DMS153 (cell line): ENCODE measurements at places on chromosomes 5 and 9.
A peak's percentile ranks its signal among the peaks of the same experiment; 100 is the strongest.

DNA sequence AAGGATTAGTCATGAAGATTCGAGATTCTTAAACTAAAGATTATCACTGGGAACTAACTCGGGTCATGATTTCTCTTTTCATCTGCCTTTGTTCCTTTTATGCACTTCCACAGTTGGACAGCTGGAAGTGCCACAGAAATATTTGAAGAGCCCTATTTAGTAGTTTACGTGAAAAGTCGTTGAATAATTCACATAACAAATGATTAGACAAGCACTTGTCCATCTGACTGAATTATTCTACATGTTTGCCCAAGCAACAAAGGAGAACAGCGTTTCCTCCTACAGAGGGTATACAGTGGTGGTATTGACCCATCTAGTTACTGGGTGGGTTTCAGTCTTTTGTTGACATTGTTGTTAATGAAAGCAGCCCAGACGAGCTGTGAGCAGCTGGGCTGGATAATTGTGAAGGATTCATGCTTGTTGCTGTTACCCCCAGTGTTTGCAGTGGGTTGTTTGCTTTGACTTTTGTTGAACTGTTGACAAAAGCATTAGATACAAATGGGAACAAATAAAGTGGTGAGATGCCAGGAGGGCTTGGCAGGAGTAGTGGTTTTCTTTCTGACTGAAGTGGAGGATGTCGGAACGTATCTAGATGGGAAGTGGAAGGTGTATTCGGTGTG lies 96.2 kb downstream of the TLE4 start:
- DNase-seq = peak; percentile 100

- no peak for DNase-seq
These were observed 31.2 kb downstream of the AMBP start for GRCh38 chr9:114046875-114047274.

DNA sequence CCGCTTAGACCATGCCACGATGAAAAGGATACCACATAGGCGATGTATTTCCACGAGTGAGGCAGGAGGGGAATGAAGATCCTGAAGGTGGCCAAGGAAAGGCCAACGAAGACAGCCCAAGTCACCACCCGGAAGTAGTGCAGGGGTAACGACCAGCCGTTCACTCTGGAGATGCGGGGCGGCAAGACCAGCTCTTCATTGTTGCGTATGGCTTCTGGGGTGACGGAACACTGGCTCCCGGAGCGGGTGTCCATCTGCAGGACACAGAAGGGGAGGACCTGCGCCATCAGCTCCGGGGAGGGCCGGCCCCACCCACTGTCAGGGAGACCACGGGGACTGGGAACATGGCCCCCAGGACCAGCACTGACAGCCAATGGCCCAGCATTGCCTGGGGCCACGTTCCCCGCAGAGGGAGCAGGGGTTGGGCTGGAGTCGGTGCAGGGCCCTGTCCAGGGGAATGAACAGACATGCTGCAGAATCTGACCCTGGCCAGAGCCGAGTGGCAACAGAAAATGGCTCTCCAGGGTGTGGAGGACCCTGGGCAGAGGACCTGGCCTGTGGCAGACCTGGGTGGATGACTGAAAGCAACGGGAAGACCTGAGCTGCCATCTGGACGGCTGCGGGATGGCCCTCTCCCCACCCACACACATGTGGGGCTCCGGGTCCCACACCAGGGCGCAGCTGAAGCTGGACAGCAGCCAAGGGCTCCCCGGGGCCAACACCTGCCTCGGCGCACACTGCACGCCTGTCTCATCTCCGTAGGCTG lies 17.7 kb downstream of the ZDHHC11B start:
- no peak for DNase-seq

DNA sequence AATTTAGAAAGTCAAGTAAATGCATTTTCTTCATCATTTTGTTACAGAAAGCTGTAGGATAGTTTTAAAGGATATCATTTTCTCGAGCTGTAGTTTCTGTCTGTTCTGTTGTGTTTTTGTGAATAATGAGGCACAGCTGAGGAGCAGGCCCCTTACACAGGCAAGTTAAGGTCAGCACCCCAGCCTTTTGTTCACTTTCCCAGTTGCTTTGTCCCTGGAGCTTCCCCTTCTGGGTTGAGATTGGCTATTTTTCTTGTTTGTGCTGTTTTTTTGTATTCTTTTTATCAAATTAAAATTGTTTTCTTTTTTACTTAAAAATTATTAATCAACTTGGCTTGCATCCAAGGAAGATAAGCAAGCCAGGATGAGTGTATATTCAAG lies 213.8 kb upstream of the ACTBL2 start:
- DNase-seq = no peak

- DNase-seq = no peak
These were observed 29.2 kb upstream of the CEP120 start for GRCh38 chr5:123452401-123452800.

DNA sequence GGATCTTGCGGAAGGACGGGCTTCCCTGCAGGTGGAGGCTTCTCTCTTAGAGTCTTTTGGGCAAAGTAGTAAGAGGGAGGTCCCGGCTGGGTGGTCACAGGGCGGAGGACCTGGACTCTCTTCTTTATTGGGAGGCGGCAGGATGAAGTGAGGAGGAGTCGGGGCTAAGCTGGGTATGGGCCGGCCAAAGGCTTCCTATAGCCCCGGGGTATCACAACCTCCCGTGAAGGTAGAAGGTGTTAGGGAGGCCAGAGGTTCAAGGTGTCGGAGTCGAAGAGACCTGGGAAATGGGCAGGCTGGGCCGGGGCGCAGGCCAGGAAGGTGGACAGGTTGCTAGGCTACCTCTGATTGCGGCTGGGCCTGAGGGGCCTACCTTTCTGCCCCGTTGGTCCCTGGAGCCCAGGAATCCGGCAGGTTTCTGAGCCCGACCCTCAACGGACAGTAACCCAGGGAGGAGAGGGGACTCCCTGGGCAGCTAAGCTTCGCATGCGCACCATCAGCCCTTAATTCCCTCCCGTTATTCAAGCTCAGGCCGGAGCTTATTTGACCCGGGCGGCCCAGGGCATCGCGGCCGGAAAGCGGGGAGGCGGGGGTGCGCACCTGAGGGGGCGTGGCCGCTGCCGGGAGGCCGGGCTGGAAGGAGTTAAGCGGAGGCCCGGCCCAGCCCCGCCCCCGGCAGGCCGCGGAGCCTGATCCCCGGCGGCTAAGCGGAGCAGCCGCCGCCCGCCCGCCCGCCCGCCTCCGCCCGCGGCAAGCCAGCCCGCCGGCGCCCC lies at the start of gene TESK1:
TSS of gene TESK1 (plus strand) at position 685 of the 773 bp plus-strand sequence. CDS start 358 bp downstream, outside the sequence.
- peak; percentile 55 for DNase-seq

- no peak for DNase-seq
These were observed 1300.1 kb upstream of the DMAC1 start for GRCh38 chr9:9099646-9100045.

DNA sequence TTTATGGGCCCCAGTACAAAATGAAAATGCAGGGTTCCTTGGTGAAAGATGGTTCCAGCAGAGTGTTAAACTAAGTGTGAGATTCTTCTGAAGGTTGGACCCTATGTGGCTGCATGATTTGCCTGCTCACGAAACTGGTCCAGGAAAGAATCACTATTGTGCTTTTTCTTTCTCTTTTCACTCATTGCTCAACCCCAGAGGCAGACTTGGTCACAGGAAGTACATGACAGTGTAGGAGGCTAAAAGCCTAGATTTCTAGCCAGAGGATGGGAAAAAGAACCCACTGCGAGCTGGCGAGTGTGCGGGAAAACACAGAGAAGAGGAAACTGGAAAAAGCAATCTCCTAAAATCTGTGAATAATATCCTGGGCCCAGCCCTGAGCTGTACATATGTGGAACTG lies 18.6 kb downstream of the SLC36A2 start:
- no peak for DNase-seq

DNA sequence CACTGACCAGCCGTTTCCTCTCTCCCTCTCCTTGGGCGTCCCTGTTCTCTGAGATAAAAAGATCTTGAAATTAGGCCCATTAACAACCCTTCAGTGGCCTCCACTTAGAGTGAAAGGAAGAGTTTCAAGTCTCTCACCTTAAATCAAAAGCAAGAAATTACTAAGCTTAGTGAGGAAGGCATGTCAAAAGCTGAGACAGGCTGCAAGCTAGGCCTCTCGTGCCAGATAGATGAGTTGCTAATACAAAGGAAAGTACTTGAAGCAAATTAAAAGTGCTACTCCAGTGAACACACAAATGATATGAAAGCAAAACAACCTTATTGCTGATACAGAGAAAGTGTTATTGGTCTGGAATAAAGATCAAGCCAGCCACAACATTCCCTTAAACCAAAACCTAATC lies 331.3 kb upstream of the SEMA6A start:
- DNase-seq = no peak

DNA sequence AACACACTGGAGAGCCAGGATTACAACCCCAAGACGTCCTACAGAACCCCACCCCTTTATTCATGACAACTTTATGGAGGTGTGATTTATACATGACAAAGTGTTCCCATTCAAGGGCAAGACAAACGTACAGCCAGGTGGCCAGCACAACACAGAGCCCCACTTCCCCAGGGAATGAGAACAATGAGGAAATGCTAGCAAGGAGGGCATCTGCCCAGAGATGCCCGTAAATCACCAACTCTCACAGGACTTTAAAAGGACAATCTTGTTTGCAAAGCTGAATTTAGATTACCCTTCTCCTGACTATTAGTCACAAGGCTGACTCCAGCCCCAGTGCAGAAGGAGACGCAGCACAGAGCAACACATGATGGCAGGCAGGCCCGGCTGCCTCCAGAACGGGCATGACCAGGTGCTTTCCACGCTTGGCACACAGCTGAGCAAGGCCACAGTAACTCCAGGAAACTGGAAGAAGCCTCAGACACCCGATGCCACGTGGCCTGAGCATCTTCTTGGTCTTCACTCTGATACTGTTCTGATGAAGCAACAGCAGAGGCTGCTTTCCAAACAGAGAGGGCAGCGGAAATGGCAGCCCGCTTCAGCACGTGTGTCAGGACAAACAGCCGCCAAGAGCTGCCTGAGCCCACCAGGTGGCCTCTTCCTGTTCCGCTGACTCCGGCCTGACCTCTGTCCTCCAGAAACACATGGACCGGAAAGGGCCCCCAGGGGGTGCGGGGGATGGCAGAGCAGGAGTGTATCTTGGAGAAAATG lies 51.4 kb downstream of the ROR2 start:
- DNase-seq = peak; percentile 98

DNA sequence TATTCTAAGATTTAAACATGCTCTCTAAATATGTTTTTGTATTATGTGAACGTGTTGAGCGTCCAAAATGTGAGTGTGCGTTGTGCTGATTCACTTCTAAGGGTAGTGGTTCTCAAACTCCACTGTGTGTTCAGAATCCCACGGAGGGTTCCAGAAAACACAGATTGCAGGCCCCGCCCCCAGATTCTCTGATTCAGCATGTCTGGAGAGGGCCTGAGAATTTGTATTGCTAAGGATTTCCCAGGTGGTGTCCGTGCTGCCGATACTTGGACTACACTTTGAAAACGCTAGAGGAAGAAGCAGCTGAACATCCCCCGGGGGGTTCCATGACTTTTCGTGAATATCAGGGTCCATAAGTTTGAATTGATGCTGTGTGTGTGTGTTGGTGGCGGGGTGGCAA lies 1043.2 kb upstream of the WWC1 start:
- DNase-seq = no peak

DNA sequence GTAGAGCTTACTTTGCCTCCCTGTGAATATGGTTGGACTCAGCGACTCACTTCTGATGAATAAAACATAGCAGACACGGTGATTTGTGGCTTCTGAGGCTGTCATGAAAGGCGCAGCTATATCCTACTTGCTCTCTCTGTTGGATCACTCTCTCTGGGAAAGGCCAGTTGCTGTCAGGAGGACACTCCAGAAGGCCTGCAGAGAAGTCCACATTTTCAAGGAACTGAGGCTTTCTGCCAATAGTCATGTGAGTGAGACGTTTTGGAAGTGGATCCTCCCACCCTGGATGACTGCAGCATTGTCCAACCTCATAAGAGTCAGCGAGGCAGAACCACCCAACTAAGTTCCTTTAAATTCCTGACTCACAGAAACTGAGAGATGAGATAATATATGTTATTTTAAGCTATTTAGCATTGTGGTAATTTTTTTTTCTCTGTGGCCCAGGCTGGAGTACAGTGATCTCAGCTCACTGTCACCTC lies 156.0 kb upstream of the MAST4 start:
- DNase-seq = no peak

GRCh38 chr5:126460459-126460858 lies 37.2 kb downstream of the GRAMD2B start:
- DNase-seq = no peak

DNA sequence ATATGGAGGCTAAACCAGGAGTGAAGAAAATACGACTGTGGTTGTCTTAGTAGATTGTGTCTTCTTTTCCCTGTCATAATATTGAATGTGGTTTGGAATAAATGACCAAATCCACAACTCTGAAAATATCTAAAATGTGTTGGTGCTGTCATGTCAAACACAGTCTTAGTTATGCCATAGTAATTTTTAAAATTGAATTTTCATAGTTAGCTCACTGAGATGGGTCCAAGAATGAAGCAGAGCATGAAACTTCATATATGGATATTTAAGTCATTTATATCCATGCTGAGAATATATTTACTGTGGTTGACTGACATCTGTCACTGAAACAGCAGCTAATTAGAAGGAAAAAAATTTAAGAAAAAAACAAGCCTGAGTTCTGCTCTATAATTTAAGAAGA lies 260.4 kb upstream of the ATP10B start:
- DNase-seq = no peak

- no peak for DNase-seq
These were observed 58.7 kb downstream of the ICE1 start for GRCh38 chr5:5481206-5481605.

GRCh38 chr5:984774-985173 lies 23.8 kb upstream of the NKD2 start:
- no peak for DNase-seq
